ENCODE measurements at places on chromosomes 6 and 20.
A peak's percentile ranks its signal among the peaks of the same experiment; 100 is the strongest.

DNA sequence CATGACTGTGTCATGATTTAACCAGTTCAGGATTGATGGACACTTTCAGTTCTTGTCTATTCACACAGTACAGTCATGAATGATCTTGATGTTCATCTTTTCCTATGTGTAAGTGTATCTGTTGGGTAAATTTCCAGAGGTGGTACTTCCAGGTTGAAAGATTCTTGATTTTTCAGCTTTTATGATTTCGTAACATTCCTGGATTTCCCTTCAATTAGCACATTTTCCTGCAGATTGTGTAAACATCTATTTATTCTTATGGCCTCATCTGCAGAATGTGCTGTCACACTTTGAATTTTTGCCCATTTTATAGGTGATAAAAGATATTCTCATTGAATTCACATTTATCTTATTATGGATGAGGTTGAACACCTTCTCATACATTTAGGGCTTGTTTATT lies 222.0 kb upstream of the FOXQ1 start:
- no peak for DNase-seq

DNA sequence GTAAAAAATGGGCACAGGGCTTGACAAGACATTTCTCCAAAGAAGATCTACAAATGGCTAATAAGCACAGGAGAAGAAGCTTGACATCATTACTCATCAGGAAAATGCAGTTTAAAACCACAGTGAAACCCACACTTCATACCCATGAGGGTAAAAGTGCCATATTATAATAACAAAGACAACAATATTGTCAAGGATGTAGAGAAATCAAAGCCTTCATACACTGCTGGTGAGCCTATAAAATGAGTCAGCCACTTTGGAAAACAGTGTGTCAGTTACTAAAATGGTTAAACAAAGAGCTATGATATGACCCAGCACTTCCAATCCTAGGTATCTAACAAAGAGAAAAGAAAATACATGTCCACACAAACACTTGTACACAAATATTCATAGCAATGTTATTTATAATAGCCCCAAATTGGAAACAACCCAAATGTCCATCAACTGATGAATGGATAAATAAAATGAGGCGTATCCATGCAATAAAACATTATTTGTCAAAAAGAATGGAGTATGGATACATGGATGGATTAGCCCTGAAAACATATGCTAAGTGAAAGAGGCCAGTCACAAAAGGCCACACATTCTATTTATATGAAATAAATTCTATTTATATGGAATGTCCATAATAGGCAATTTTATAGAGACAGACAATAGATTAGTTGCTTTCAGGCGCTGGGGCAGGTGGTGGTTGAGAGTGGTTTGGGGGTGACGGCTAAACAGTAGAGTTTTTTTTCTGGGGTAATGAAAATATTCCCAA lies 11.5 kb upstream of the IL20RA start:
- no peak for DNase-seq

- no peak for DNase-seq
These were observed 94.4 kb downstream of the FHL5 start for GRCh38 chr6:96657344-96657743.

DNA sequence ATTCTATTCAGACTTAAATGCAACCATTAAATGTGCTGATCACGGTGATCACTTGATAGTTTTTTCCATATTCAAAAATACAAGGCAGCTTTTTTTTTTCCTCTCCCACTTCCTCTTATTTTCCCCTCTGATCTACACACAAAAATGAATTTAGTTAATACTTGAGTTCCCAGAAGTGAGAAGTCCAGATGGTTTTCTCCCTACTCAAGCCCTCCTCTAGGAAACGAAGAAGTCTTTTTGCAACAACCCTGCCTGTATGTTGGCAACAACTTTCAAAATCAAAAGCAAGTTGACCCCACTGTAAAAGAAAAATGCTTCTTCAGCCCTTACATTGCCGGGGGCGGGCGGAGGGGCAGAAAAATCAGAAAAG lies 24.3 kb downstream of the ARHGAP18 start:
- no peak for DNase-seq

- no peak for DNase-seq
These were observed 102.0 kb downstream of the ARID1B start for GRCh38 chr6:156879186-156879585.

GRCh38 chr6:73579389-73579788 lies 58.6 kb upstream of the EEF1A1 start:
- DNase-seq = no peak

DNA sequence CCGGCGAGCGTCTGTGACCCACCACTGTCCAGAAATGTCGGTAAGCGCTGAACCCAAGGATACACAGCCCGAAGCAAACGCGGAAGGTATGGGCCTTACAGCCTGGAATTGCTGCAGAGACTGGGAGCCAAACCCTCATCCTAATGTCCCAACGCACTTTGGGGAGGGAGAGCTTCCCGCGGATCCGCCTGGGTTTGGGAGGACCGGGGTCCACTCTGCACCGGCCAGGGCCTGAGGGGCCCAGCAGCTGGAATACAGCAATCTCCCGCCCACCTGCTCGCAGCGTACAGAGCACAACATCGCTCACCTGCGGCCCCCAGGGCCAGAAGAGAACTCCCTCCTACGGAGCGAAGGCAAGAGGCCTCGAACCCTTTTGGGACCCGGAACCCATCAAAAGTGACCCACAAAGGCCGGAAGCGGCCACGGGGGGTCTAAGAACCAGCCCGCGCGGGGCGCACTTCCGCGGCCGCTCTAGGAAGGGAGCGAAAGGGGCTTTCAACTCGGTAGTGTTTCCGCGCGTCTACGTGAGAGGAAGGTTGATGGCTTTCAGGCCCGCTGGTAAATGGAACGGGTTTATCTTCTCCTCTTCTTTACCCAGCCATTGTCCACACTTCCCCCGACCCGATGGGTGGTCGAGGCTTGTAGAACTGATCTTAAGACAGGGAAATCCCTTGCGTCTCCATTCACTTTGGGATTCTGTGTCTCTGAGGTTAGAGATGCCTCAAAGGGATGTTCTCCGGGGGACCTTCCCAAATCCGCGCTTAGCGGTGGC lies at the start of gene ZSCAN12:
Gene ZSCAN12, minus strand, starts transcription at position 398 of the 772 bp plus-strand sequence. CDS start 1,342 bp downstream, outside the sequence.
- peak; percentile 79 for DNase-seq

GRCh38 chr6:37320646-37321045 lies 33.1 kb upstream of the RNF8 start:
- no peak for DNase-seq

- no peak for DNase-seq
These were observed 700.8 kb downstream of the RFPL4B start for GRCh38 chr6:113047932-113048331.

GRCh38 chr6:11172501-11173327 lies 59.8 kb downstream of the NEDD9 start:
- peak; percentile 61 for DNase-seq

DNA sequence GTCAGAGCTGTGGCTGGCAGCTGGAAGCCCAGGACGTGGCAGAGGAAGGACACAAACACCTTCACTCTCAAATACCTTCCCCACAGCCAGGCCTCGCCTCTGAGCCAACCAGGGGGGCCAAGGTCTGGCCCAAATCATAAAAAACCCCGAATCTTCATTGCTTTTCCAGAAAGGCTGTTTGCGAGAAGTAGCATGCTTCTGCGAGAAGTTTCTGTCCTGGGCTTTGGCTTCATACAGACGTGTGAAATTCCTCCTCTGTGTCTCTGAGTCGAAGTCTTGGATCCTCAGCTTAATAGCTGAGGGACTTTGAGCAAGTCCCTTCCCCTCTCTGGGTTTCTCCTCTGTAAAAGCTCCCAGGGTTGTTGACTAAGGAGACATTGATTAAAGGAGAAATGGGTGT lies 63.0 kb downstream of the CHMP4B start:
- DNase-seq = no peak

DNA sequence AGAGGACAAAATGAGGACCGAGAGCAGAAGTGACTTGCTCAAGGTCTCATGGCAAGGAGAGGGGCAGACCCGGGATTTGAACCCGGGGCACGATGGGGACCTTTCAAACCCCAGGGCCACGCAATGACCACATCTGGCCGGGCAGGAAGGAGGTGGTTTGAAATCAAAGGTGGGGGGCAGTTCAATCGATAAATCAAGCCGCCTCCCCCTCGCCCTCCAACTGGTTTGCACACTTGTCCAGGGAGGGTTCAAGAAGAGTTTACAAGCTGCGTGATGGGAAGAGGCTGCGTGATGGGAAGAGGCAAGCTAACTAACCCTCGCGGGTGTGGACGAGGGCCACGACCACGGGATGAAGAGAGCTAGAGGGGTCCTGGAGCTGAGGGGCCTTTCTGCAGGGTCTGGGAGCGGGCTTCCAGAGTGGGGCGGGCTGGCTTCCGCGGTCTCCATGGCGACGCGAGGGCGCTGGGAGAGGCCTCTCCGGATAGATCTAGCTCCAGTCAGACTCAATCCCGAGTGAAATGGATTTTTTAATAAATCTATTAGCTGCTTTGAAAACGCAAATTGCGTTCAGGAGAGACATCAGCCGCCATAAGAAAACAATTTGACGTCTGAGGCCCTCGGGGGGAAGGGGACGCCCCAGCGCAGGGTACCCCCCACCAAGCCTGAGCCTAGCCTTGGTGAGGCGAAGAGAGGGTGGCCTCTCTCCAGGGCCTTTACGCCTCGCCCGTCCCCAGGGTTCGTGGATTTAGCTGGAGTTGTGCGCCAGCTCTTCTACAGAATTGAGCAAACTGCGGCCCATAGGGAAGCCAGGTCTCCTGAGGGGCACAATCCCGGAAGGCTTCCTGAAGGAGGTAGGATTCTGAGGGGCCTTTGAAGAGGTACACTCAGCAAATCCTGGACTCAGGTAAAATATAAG lies 143.9 kb downstream of the GRM4 start:
- DNase-seq = no peak

DNA sequence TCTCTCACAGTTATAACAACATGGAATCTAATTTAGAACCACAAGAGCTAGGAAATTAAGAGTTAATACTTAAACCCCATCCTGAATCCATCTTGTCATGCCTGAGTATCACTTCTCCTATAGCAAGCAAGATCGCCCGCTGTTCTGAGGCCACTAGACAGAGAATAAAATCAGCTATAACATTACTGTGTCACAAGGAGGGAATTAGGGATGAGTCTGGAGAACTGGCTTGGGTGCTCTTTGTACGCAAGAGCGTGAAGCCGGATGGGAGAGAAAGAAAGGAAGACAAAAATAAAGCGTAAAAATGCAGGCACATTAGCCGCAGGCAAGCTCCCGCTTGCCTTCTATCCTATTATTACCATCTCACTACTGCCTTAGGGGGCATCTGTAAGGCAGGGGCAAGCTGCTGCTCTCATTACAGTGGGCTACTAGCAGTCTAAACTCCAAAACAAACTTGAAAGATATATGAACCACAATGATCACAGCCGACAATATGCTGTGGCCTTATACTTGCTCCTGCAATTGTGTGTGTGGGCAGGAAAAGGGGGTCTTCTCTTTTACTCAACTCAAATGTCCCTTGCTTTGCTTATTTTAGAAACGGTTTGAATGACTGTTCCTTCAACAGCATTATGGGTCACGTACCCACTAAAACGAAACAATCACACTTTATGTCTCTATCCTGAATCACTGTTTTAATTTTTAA lies 81.9 kb downstream of the GJA10 start:
- no peak for DNase-seq

DNA sequence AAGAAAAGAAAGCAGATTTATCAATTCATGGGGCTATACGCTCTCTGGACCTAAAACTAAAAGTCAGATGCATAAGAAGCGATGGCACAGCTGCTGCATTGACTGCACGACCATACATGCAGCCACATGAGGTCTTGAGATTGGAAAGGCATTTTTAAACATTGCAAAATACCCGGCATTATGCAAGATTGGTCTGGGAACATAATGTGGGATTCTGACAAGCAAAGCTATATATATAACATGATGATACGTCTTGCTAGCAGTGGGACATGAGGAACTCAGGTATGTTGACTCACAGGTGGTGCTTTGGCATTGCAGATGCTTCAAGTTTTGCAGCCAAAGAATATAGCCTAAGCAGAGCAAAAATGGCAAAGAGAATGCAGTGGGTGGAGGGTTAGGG lies 55.1 kb downstream of the SAMD3 start:
- DNase-seq = no peak

GRCh38 chr20:19047951-19048296 lies 164.5 kb upstream of the SLC24A3 start:
- DNase-seq = no peak

GRCh38 chr20:38249536-38250310 lies 10.8 kb downstream of the KIAA1755 start:
- no peak for DNase-seq

DNA sequence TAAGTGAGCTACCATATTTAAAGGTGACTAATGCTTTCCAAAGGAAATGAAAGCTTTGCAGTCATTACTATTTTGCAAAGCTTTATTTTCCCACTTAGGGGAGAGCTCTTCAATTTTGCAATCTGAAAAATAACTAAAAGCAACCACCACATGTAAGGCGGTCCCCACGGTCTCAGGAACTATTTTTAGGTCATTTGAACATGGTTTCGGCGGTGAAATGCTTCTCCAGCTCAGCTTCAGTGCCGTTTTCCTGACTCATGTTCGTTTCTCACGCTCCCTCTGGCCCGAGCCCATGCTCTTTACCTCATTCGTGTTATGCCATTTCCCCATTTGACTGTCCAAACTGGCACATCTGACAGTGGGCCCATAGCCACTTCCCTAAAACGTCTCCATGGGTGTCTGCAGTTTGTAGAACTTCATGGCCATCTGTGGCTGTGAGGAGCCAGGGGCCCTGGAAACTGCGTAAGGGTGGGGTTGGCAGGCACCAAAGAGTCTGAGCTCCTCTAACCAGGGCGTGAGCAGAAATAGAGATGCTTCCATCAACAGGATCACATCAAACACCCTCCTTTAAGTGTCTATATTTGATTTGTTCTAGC lies 46.5 kb downstream of the ADTRP start:
- DNase-seq = peak; percentile 52

DNA sequence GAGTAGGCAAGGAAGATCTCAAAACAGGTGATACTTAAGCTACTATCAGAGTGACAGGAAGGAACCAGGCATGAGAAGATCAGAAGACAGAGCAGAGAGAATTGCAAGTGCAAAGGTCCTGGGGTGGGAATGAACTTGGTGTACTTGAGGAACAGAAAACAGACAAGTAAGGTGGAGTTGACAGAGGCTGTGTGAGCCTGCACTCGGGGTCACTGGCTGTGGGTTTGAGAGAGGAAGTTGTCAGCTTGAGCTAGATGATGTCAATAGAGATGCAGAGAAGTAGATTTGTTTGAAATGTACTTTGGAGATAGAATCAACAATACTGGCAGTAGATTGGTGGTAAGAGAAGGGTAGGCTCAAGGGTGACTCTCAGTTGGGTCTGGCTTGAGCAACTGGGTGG lies 209.5 kb downstream of the CLIC5 start:
- no peak for DNase-seq

All from stimulated activated CD4-positive, alpha-beta T cell treated with anti-CD3 and anti-CD28 coated beads, Interleukin-4, amount 100 ng/mL, for 4 hours (primary cell).